ENCODE measurements at places on chromosomes 16 and 17.

DNA sequence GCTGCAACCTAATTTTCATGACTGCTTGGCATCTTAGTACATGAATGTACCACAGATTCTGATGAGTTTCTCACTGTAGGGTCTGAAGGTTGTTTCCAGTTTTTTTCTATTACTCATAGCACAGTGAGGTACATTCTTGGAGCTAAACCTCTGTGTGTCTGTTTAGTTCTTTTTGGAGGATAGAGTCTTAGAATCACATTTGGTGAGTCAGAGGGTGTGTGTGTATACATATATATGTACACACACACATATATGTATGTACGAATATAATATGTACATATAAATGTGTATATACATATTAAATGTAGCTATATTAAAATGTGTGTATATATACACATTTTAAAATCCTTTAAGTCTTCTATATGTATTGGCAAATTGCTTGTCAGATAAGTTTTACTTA, 72.9 kb downstream of the NTN1 start:
- DNase-seq = no peak

GRCh38 chr16:68590201-68590994, 51.3 kb downstream of the ZFP90 start:
- DNase-seq = peak; percentile 20

- peak; percentile 1 for DNase-seq
These were observed 76.4 kb downstream of the KCNJ12 start for GRCh38 chr17:21452377-21453143.

- no peak for DNase-seq
These were observed 38.3 kb upstream of the HAPSTR1 start for GRCh38 chr16:9053006-9053601.

DNA sequence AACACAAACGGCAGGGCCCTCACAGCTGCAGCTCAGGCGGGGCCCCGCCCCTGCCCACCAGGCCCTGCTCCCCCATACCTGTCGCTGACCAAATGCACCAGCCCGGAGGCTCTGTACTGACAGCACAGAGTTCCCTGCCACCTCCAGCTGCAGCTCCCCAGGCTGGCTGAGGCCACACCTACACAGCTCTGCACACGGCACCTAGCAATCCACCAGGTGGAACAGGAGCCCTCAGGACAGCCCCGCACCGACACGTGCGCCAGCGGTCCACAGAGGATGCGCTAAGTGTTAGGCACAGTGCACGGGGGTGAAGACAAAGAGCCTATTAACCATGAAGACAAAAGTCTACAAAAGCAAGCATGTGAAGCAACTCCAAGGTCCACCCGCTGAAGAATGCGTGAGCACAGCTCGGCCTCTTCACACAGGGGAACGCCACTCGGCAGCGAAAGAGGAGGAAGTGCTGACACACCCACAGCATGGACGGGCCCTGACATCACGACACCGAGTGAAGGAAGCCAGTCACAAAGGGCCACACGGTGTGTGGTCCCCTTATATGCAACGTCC, 5.4 kb downstream of the ZCCHC14 start:
- peak; percentile 89 for DNase-seq

DNA sequence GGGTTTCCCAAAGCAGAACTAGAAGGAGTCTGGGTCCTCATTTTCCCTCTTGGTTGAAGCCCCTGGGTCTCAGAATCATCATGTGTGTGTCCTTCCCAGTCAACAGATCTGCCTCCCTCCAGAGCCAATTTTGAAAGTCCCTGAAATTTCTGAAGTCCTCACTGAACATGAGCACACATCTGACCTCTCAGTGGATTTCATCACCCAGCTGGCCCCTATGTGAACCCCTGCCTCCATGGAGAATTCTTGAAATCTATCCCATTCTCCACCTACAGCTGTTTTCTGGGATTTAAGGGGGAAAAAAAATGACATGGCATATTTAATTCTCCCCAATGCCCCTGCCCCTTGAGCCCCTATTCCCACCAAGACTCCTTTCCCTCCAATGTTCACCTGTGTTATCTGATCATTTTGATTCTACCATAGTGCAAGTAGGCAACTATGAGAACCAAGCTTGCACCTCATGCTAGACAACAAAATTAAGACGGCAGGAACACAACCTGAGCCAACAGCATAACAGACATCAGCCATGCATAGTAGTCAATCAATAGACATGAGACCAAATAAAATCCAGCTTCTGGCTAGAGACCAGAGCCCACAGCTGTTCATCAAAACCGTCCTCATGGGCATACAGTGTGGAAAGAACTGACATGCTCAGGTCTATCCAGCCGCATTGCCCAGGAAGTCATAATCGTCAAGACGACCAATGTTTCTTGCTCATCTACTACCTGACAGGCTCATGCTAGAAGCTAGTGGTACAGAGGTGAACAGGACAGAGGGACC, 14.9 kb downstream of the SOX9 start:
- no peak for DNase-seq

DNA sequence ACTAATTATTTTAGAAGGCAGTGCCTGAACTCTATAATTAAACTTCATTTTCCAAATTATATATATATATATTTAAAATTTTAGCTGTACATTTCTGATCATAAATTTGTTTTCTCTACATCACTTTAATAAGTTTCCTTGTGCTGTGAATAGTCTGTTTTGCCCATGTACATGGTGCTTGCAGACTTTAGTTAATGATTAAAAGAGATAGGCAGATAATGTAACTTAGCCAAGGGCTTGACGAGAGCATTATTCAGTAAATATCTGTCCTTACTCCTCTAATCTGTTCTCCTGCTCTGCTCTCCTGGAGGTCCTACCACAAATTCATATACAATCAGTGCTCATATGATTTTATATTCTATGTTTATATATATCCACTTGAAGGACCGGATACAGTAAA, 595.2 kb upstream of the KIF2B start:
- DNase-seq = no peak

- peak; percentile 91 for DNase-seq
These were observed 6.4 kb downstream of the NFE2L1 start for GRCh38 chr17:48054238-48055185.

GRCh38 chr17:30021708-30022317, 80.4 kb downstream of the EFCAB5 start:
- DNase-seq = peak; percentile 17

DNA sequence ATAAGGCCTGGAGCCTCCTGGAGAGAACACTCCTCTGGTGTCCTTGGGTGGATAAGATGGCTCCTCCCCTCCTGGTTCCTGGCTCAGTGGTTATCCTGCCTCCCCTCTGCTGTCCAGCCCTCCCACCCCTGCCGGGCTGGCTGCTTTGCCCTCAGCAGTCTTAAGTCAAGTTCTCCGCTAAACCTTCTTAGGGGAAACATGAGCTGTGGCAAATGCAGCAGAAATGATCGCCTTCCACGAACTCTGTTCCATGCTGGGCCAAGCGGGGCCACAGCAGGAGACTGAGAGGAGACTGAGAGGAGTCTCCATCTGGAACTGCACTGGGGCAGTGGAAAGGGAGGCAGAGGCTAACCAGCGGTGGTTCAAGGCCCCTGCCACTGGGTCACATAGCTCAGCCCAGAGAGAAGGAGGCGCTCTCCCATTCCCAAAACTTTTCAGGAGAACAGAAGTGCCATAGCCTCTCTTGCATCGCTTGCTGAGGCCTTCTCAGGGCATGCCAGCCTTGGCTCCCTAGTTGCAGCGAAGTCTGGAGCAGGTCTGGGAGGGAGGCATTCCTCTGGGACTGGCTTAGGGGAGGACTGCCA, 26.9 kb downstream of the TNS4 start:
- DNase-seq = no peak

GRCh38 chr16:78438632-78439031, 339.2 kb downstream of the WWOX start:
- no peak for DNase-seq

- DNase-seq = peak; percentile 26
These were observed 15.3 kb downstream of the VPS53 start for GRCh38 chr17:699345-699744.

- DNase-seq = no peak
These were observed 875 bp downstream of the PRKCB start for GRCh38 chr16:23836404-23837311.

GRCh38 chr17:27349540-27350021, 55.7 kb downstream of the WSB1 start:
- no peak for DNase-seq

DNA sequence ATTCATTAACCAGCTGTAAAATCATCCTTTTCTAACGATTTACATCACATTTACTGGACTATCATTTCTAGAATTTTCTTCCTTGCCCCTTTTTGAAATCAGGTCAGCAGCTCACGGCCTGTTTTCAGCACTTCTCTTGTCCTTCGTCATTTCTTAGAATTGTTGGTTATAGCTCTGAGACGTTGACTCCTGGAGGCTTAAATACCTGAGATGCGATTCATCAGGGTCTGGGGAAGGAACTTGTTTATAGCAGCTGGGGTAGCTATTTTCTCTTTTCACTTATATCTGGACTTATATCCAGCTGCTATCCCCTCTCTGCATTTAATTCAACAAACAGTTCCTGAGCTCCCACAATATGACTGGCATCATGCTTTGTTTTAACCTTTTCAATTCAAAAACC, 338.7 kb upstream of the TNRC6C start:
- no peak for DNase-seq

GRCh38 chr16:30785126-30786106, 1.6 kb downstream of the ZNF629 start:
- no peak for DNase-seq

DNA sequence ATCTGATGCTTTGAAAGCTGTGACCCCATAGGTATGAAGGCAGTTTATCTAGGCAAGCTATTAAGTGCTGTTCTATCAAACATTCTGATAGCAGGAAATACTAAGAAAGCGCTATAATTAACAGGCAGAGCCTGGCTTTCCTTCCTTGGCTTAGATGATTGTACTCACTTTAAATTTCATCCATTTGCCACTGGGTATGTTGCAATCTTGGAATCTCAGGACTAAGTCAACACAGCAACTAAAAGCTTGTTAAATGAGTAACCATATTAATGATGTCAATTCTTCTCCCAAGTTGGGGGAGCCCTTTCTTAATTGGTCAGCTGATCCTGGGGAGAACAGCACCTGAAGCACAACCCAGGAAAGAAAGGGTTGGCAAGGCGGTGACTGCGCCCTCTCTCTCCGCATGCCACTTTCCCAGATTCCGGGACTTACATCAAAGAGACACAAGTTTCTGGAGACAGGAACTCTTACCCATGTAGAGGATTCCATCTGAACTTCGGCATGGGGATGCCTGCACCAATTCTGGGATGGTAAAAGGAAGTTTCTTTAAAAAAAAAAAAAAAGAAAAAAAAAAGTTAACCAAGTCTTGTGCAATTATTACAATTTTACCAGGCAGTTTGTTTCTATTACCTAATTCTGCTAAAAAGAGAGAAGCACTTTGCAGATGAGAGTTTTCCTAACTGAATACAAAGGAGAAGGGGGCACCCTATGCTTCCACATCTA, 54.4 kb upstream of the ICAM2 start:
- DNase-seq = no peak

- DNase-seq = no peak
These were observed 101.1 kb downstream of the MSI2 start for GRCh38 chr17:57357392-57357784.

DNA sequence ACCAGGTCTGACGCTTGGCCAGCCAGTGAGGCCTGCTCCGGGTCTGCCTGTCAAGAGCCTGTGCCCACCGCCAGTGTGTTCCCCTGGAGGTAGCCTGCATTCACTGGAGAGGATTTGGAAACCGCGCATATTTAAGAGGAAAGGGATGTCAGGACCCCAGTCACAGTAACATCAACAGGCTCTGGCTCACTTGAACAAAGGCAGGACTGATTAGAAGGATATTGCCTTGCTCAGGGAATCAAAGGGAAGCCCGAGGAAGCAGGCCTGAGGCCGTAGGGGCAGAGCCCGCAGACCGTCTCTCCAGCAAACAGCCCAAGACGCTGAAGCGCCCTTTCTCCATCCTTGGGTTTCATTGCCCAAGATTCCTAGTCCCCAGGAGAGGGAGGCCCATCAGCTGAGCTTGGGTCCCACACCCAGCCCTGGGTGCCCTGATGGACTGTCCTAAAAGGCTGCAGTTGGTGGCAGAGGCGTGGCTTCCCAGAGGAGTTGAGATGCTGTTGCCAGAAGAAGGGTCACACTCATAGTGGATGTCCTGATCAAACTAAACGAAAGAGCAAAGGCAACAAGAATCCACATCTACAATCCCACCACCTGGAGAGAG, 23.2 kb downstream of the NT5M start:
- no peak for DNase-seq

GRCh38 chr17:7508846-7509245, 24.7 kb downstream of the POLR2A start:
- DNase-seq = no peak

DNA sequence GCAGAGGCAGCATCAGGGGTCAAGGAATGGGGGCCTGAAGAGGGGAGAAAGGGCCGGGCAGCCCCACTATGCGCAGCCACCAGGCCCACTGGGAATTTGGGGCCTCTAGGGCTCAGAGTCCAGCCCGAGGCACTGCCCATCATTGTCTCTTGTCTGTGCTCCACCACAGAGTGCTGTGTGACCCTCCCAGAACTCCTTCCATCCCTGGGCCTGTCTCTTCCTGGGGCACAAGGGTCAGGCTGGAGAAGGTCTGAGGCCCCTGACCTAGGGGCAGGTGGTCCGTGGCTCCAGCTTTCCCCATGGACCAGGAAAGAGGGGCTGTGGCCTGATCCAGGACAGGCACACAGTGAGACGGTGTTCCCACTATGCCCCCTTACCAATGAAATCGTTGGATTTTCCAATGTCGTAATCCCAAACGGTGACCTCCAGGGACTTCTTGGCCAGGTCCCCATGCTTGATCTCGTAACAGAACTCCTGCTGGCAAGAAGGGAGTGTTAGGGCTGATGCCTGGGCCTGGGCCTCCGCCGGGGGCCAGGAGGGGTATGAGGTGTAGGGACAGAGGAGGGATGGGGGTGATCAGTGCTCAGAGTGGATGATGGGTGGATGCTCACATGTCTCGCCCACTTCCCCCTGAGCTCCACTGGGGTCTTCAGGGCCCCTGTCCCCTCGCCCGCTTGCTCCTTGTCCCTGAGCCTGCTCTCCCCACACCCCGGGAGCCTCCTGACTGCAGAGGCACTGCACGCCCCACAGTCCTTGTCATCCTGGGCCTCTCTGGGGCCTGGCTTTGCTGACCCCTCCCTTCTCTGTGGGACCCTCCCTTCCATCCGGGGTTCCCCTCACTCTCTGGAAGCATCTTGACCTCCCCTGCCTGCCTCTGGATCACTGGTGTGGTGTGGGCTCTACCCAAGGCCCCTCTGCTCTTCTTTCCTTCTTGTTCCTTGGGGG, 10.7 kb downstream of the SCGB1C2 start:
- DNase-seq = no peak

- no peak for DNase-seq
These were observed 17.2 kb downstream of the KATNB1 start for GRCh38 chr16:57752581-57753447.

Data from NCI-H2081 (cell line).